Vagina (tissue), 2 donors: ENCODE measurements at places on chromosomes 6 and 20.

DNA sequence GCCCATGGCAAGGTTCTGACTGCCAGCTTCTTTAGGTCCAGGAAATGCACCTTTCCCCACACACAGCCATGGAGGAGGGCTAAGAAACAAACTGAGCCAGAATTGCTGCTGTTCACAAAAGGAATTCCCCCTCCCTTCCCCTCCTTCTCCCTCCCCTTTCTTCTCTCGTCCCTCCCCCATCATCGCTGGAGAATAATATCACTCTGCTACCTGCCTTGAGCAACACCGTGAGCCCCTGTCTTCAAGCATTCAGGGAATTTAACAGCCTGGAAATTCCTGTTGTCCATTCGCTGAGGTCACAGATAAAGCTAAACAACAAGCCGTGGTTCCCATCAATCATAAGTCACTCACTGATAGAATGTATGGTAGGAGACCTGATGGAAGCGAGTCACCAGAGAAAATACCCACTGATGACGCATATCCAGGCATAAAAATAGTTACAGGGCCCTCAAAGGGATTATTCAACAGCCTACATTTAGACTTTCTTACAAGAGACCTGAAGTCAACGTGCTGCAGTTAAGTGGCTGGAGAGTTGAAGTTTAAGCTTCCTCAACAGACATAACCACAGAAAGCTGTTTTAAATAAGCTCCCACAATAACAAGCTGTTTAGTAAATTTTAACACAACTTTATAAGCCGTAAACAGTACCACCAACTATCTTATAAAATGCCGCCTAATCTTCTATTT, 59.7 kb downstream of the HIVEP2 start:
- DNase-seq, result no peak

DNA sequence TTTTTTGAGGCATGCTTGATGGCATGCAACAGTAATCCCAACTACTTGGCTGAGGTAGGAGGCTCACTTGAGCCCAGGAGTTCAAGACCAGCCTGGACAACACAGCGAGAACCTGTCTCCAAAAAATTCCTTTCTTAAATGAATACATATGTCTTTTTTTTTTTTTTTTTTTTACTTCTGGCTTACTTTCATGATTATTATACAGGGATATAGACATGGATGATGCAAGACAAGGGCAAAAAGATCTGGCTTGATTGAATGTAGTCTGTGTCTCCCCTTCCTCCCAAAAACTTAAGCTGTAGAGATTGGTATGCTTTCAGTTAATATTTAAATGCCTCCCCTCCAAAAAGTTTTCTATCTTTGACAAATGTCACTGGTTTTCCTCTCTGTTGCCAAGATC, 7.6 kb downstream of the SNX3 start:
- DNase-seq, result no peak

- no peak for DNase-seq
Measured at GRCh38 chr20:32057656-32058184, 5.7 kb downstream of the HCK start.

DNA sequence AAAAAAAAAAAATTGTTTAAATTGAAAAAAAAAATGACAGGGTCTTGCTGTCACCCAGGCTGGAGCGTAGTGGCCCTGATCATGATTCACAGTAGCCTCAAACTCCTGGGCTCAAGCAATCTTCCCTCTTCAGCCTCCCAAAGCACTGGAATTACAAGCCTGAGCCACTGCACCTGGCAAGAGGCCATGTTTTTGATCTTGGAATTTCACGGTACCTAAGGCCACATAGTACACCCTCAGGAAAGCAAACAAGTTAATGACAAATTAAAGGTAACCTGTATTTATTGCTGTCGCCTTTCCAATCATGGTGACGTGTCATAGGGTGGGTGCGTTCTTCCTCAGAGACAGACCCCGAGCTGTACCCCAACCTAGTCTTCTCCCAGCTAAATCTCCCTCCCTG, 79.2 kb downstream of the LINC00237 start:
- no peak for DNase-seq

DNA sequence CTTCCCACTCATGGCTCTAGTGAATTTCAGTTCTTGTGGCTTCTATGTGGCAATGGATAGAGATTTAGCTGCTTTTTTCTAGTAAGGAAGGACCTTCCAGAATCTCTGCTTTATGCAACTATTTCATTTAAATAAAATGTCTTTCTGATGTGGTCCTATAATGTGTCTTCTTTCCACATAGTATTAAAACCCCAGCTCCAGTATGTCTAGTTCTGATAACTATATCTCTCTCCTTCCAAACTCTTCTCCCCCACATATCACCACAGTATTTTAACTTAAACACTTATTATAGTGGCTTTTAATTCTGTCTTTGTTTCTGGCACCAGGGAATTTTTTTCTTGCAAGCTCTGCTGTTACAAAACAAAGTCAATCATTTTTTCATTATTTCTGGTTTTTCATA, 40.6 kb upstream of the SUMO4 start:
- no peak for DNase-seq

DNA sequence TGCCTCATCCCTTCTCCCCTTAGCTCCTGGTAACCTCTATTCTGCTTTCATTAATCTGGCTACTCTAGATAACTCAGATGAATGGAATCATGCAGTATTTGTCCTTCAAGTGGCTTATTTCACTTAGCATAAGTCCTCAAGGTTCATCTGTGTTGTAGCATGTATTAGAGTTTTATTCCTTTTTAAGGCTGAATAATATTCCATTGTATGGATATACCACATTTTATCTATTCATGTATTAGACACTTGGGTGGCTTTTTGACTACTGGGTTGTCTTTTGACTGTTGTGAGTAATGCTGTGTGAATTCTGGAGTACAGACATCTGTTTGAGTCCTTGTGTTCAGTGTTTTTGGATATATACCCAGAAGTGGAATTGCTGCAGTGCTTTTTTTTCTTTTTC, 58.4 kb downstream of the PHF20 start:
- DNase-seq, result no peak

GRCh38 chr6:10082385-10082784, 332.5 kb downstream of the TFAP2A start:
- DNase-seq, result no peak

- DNase-seq, result no peak
Measured at GRCh38 chr20:38180781-38181180, 15.7 kb upstream of the TGM2 start.

DNA sequence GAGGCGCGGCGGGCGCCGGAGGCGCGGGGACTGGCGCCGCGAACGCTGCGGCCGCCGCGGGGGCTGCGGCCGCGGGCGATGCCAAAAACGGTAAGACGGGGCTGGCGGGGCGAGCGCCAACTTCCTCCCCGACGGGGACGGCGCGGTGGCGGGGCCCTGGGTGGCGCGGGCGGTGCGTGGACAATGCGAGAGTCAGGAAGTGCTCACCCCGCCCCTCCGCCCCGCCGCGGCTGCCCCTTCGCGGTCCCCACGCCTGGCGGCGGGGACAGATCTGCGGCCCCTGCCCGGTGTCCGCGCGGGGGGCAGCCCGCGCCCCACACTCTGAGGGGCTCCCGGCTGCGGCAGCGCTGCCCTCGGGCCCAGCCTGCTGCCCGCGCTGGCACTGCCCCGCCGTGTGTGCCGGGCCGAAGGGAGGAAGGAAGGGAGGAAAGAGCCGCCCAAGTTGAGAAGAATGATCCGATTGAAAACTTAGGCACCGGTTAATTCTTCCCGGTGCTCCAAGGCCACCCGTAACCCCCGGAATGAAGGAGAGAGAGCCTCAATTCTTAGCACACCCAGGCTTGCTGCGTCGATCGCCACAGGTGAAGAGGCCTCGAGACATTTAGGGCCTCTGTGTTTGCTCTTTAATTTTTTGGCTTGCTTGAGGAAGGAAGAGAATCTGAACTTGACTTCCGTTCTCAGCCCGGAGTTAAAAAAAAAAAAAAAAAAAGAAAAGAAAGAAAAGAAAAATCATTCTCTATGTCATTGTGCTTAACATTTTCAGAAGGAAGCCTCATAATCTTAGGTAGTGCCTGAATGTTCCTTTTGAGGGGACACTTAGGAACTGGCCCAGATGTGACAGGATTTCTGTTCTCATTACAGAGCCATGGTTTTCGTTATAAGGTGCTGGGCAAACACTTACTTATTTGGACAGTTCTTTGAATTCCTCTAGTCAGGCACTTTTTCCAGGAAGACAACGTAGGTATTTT, 982 bp downstream of the HECA start:
- no peak for DNase-seq

- DNase-seq, result no peak
Measured at GRCh38 chr20:38751360-38751976, 3.2 kb downstream of the ACTR5 start.

- DNase-seq, result no peak
Measured at GRCh38 chr6:30714263-30714662, 2.8 kb downstream of the MDC1 start.
